Left ventricle myocardium inferior (tissue), 1 donor: ENCODE measurements at places on chromosomes 16 and 17. TPM values are rescaled to one million over a fixed set of nuclear protein-coding genes. Genes with fewer than 3 reads are reported as not detected.

DNA sequence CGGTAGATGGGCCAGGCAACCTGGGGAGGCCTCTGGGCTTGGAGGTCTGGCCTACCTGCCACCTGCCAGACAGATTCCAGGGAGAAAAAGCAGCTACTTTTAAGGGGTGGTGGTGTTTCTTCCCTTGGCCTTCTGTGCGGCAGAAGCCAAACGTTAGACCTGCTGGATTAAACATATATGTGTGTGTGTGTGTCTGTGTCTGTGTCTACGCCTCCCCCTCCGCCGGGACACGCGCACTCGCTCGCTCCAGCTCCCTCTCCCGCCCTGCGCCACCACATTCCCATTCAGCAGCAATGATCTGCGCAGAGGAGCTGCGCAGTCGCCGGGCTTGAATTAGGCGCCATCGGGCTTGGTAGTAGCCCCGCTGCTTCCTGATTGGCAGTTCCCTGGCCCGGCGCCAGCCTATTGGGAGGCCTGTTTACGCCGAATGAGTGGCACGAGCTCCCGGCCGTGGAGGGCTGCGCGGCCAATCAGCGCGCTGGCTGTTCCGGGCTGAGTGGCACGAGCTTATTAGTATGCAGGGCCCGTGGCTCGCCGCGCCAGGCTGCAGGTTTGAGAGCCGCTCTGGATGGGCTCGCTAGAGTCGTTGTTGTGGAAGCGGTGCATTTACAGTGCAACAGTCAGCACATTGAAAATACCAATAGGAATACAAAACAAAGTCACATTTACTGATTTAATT is at the start of gene BAHCC1:
BAHCC1 (plus strand) TSS at position 537 of the 679 bp plus-strand sequence. CDS start 4,283 bp downstream, outside the sequence.
- DNase-seq, result peak; percentile 100

The PPP1R27 gene
- total RNA-seq, result 0.25 TPM

The ABCA9 gene
- 13.0 TPM for total RNA-seq

- DNase-seq, result no peak
Observed at GRCh38 chr16:46928811-46929210, 44.6 kb downstream of the GPT2 start.

The PPL gene
- total RNA-seq, result 7.6 TPM

The ZNF276 gene
- 12.9 TPM for total RNA-seq

The P4HB gene
- total RNA-seq, result 267 TPM

- DNase-seq, result peak; percentile 20
Observed at GRCh38 chr16:83733301-83733700, 74.5 kb upstream of the HSBP1 start.

- DNase-seq, result no peak
Observed at GRCh38 chr16:87192452-87193073, 124.6 kb downstream of the C16orf95 start.

The PRCD gene
- total RNA-seq, result 3.9 TPM

DNA sequence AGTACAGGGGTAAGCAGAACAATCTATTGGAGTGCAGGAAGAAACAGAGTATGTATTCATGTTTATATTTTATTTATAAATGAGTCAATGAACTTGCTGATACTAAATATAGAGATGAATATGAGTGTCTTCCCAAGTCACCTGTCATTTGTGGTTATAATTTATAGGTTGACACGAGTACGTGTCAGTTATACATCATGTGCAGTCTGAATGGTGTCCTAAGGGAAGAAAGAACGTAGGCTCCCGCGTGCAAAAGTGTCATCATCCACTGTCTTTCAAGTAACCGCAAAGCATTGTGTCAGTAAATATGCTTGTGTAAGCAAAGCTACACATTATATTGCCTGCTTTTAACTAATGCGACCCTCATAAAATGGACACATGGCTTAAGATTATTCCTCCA is 786.1 kb downstream of the KCNJ2 start:
- no peak for DNase-seq

The ELMO3 gene
- 0.80 TPM for total RNA-seq

- DNase-seq, result no peak
Observed at GRCh38 chr17:1592751-1593629, 30.4 kb upstream of the PITPNA start.

DNA sequence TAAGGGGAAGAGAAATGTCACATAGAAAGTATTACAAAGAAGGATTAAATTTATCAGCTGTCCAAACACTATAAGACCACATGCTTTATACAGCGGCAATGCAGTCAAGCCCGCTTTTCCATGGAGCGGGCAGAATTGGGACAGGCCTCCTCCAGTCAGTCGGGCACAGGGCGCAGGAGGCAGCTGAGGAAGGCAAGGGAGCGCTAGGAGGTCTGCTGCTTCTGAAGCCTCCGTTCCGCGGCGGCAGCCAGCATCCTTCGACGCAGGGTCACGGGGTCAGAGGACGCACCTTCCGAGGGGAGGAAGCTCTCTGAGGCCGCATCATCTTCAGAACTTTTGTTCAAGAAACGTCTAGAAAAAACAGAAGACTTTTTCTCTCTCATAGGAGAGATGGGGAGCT is 62.6 kb downstream of the AMFR start:
- DNase-seq, result no peak

- no peak for DNase-seq
Observed at GRCh38 chr17:6159541-6160231, 89.5 kb downstream of the WSCD1 start.

DNA sequence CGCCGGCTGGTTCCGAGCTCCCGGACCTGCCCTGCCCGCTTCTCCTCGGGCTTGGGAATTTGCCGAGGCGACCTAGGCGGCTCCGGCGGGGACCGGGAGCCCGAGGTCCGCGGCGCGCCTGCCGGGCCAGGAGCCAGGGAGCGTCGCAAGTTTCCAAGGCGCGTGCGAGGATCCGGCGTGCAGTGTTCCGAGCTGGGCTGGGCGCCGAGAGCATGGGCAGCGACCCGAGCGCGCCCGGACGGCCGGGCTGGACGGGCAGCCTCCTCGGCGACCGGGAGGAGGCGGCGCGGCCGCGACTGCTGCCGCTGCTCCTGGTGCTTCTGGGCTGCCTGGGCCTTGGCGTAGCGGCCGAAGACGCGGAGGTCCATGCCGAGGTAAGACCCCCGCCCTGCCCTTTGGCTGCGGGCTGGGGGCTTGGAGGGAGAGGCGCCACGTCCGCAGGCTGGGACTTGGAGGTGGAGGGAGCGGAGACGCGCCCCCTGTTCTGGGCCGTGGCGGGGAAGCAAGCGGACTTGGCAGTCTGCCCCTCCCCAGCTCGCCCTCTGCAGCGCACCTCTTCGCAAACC is 668 bp downstream of the MMP15 start:
- peak; percentile 66 for DNase-seq

- no peak for DNase-seq
Observed at GRCh38 chr17:10772425-10773380, 31.2 kb downstream of the TMEM238L start.

DNA sequence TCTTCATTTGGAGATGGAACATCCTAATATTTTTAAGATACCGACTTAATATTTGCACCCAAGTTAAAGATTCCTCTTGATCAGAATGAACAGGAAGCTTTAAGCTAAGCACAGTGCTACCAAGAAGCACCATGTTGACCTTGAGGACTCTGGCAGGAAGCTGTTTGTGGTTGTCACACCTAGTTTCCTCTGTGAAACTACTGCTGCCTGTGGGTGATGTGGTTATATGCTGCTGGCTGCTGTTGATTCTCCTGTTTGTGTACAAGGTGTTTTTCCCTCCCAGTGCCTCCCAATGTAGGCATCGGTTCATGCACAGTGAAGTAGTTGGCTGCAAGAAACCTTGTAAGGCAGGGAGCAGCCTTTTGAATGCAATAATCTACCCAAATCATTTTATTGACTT is 23.4 kb downstream of the RBL2 start:
- DNase-seq, result no peak

- DNase-seq, result no peak
Observed at GRCh38 chr16:66928702-66929388, 3.5 kb upstream of the RRAD start.

GRCh38 chr16:49867796-49868668 is 12.1 kb upstream of the ZNF423 start:
- no peak for DNase-seq

The NDRG4 gene
- total RNA-seq, result 763 TPM

DNA sequence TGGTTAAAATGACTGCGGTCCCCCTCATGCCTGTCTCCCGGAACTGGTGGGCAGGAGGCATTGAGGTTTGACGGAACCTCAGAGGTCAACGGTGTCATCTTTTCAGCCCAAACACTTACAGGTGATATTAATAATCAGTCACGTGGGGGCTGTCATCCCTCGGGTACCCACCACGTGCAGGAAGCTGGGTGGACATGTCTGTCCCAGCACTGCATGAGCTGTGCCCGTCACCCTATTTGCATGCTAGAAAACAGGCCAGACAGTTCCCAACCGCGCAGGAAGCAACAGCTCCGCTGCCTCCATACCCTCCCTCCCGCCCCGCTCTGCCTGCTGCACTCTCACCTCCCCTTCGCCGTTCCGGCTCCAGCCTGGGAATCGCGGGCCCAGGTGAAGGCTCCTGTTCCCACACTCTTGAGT is 1.4 kb downstream of the SYNGR3 start:
- no peak for DNase-seq

DNA sequence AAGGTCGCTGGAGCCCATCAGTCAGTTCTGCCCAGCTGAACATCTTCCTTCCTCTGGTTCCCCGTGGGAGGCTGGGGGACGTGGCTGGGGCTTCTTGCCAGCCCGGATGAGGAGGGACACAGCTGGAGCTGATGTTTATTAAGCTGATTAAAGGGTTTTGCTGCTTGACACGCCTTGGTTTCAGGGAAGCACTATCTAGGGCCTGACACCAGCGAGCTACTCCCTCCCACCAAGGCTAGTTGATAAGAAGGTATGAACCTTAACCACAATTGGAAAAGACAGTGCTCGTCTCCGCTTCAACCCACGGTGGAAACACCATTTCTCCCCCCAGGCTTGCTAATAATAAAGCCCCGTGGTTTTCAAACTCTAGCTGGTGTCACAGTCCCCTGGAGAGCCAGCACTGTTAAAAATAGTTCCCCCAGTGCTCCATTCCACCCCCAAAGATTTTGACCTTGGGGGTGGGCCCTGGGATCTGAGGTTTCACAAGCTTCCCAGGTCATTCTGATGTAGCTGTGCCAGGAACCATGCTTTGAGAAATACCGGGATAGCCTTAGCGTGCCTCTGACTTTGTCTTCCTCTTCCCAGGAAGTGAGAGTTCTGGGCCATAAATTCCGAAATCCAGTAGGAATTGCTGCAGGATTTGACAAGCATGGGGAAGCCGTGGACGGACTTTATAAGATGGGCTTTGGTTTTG is 5.5 kb downstream of the DHODH start:
- peak; percentile 41 for DNase-seq

The C1QTNF1 gene
- total RNA-seq, result 146 TPM

The FGF11 gene
- total RNA-seq, result 6.5 TPM

The RASD1 gene
- total RNA-seq, result 25.4 TPM

GRCh38 chr16:30149250-30149930 is 26.4 kb upstream of the MAPK3 start:
- no peak for DNase-seq

DNA sequence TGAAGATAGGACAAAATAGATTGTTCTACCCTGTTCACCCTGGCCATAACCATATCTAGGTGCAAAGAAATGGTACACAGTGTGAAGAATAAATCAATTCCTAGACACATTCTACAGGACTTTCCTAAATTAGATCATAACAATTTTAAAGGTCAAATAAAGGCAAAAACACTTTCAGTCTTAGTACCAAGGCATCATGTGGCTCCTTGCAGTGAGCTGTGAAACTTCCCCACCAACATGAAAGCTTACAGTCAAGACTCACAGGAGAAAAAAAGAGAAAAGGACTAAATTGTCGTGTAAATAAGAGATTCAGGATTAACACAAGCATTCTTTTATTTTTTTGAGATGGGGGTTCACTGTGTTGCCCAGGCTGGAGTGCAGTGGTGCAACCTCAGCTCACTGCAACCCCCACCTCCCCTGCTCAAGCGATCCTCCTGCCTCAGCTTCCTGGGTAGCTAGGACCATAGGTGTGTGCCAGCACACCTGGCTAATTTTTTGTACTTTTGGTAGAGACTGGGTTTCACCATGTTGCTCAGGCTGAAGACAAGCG is 14.2 kb downstream of the NSMCE1 start:
- DNase-seq, result no peak
